Cerebellum (tissue), 4 donors: ENCODE measurements at places on chromosomes 7 and 10. TPM values are rescaled to one million over a fixed set of nuclear protein-coding genes. Genes with fewer than 3 reads are reported as not detected.

Gene SSC4D
- total RNA-seq = 0.73 TPM

Gene FERD3L
- not detected for total RNA-seq

Gene OPN1SW
- 0.45 TPM for total RNA-seq

Gene BMPER
- 3.8 TPM for total RNA-seq

Gene RNF32
- total RNA-seq = 1.4 TPM

Gene PCGF6
- total RNA-seq = 10.0 TPM

Gene PRKCQ
- 0.91 TPM for total RNA-seq

Gene ANKRD61
- not detected for total RNA-seq

Gene PRPS1L1
- total RNA-seq = not detected

Gene VGF
- total RNA-seq = 21.2 TPM

Gene LEP
- total RNA-seq = 0.09 TPM

Gene PHKG1
- 2.5 TPM for total RNA-seq

Gene CCL24
- not detected for total RNA-seq

Gene ASZ1
- not detected for total RNA-seq

Gene SLC18A3
- 3.4 TPM for total RNA-seq

Gene LGI1
- 9.6 TPM for total RNA-seq

Gene SLC26A5
- total RNA-seq = 0.18 TPM

Gene ERVW-1
- not detected for total RNA-seq

Gene AOAH
- 3.4 TPM for total RNA-seq

Gene ANXA8L1
- not detected for total RNA-seq

Gene SUN1
- 291 TPM for total RNA-seq

Gene CYP26C1
- 9.5 TPM for total RNA-seq

Gene HOXA9
- total RNA-seq = not detected

Gene TFPI2
- 1.4 TPM for total RNA-seq

Gene SPAM1
- not detected for total RNA-seq

Gene OPALIN
- total RNA-seq = not detected

Gene ZNF488
- 2.9 TPM for total RNA-seq

Gene CDNF
- total RNA-seq = not detected

Gene UNC5B
- 10.7 TPM for total RNA-seq

Gene ACTL6B
- 58.7 TPM for total RNA-seq

Gene ENO4
- 1.3 TPM for total RNA-seq

Gene SDK1
- total RNA-seq = 33.1 TPM

Gene MNX1
- total RNA-seq = not detected

Gene NPC1L1
- not detected for total RNA-seq

Gene ARHGAP12
- total RNA-seq = 78.3 TPM

Gene ZNF727
- 0.18 TPM for total RNA-seq

Gene CCDC172
- total RNA-seq = not detected

Gene PRF1
- not detected for total RNA-seq

Gene LAMTOR4
- 20.7 TPM for total RNA-seq

Gene PLCE1
- total RNA-seq = 15.0 TPM

Gene GHRHR
- 4.3 TPM for total RNA-seq

Gene PI4K2A
- 8.7 TPM for total RNA-seq

Gene PON1
- not detected for total RNA-seq

Gene TSPAN12
- 9.1 TPM for total RNA-seq

Gene CASTOR2
- total RNA-seq = 48.7 TPM

Gene ZNF716
- not detected for total RNA-seq

Gene TLX1
- not detected for total RNA-seq

Gene CPED1
- total RNA-seq = 6.0 TPM
